ENCODE measurements at places on chromosomes 12 and 14.

- DNase-seq: peak; percentile 97
These were observed 108.5 kb downstream of the SCARB1 start for GRCh38 chr12:124754949-124755800.

DNA sequence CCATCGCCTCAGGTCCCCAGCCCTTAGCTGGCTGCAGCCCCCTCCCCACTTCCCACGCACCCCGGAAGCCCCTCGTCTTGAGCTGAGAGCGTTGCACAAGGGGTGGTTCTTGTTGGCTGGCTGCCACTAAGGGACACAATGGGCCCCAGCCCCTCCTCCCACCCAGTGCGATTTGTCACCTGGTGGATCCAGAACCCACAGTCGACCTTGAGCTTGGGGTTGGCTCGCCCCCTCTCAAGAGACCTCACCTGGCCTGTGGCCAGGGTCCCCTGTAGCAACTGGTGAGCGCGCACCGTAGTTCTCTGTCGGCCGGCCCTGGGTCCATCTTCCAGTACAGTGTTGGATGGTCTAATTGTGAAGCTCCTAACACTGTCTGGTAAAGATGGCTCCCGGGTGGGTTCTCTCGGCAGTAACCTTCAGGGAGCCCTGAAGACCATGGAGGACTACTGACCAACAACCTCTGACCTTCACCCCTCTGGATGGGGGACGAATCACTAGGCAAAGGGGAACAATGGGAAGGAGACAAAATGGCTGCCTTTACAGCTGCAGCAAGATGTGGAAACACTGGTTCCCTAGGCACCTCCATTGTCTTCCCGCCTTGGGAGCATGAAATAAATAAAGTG lies 6.6 kb downstream of the PHB2 start:
- DNase-seq: no peak

GRCh38 chr14:100662879-100663760 lies 63.6 kb upstream of the DLK1 start:
- DNase-seq: peak; percentile 41

DNA sequence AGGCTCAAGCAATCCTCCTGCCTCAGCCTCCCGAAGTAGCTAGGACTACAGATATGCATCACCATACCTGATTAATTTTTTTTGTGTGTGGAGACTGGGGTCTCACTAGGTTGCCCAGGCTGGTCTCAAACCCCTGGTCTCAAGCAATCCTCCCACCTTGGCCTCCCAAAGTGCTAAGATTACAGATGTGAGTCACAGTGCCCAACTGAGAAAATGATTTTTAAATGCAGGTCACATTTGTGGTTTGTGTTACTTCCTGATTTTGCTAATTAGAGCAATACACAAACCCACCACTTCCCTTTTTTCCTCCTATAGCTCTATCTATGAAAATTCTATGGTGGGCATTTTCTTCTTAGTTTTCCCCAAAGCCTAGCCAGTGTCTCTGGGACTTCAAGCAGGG lies 45.5 kb upstream of the TMEM263 start:
- DNase-seq: peak; percentile 32

DNA sequence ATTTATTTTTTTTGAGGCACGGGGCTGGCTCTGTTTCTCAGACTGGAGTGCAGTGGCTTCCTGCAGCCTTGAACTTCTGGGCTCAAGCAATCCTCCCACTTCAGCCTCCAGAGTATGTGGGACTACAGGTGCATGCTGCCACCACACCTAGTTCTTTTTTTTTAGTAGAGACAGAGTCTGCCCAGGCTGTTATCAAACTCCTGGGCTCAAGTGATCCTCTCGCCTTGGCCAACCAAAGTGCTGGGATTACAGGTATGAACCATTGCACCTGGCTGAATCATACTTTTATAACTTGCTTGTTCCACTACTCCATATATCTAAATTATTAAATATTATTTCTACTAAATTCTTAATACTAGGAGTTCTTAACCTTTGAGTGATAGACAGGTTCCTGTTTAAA lies 111.6 kb downstream of the BTG1 start:
- no peak for DNase-seq

GRCh38 chr14:68520637-68521556 lies 272.0 kb downstream of the ZFP36L1 start:
- no peak for DNase-seq
